ENCODE measurements at places on chromosomes 4 and X. TPM values are rescaled to one million over a fixed set of nuclear protein-coding genes. Genes with fewer than 3 reads are reported as not detected.

RHOXF2B gene
- not detected for total RNA-seq

GRCh38 chrX:30513284-30513683 is 64.3 kb downstream of the TASL start:
- H3K36me3 ChIP-seq: no peaks in the 10 kb centered on the region
- H3K27ac ChIP-seq: no peak overlapping the region
- no peak for DNase-seq
- H3K4me3 ChIP-seq: no peak overlapping the region
- no peaks in the 10 kb centered on the region for H3K4me1 ChIP-seq
- H3K27me3 ChIP-seq: no peaks in the 10 kb centered on the region

DNA sequence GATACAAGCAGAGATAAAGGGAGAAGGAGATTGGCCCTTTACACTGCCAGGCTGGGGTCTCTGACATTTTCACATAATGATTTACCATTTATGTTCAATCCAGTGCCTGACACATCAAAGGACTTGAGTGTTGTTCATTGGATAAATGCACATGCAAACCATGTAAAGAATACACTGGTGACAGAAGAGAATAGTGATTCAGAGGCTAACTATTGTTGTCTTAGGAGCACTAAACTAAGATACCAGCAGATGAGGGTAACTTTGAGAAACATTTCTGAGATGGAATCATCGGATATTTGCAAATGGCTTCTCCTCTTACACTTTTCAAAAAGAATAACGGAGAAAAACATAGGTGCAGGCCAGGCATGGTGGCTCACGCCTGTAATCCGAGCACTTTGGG is 67.3 kb upstream of the HHIP start:
- H3K27me3 ChIP-seq: peaks cover 3% of the 10 kb centered on the region
- H3K27ac ChIP-seq: no peak overlapping the region
- no peaks in the 10 kb centered on the region for H3K4me1 ChIP-seq
- H3K4me3 ChIP-seq: no peak overlapping the region

- H3K4me1 ChIP-seq: no peaks in the 10 kb centered on the region
- H3K27me3 ChIP-seq: no peaks in the 10 kb centered on the region
- H3K27ac ChIP-seq: no peak overlapping the region
- H3K4me3 ChIP-seq: no peak overlapping the region
- DNase-seq: no peak
Measured at GRCh38 chr4:101304916-101305315, 42.4 kb downstream of the PPP3CA start.

DNA sequence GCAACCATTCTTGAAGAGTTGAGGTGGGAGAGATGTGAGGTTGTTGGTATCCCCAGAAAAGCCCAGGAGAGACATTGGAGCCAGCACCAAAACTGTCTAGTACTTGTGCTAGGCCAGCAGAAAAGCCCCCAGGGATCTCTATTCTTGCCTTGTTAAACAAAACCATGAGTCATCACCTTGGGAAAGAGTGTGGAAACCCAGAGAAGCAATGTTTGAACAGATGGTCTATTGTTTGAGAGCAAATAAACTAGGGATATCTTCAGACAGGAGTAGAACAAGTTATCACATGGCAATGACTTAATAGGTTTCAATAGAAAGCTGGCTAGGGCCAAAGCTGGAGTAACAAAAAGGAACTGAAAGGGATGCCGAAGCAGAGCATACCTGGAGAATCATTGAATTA is 195.7 kb upstream of the CASK start:
- DNase-seq: no peak
- peaks cover 10% of the 10 kb centered on the region for H3K27me3 ChIP-seq
- H3K27ac ChIP-seq: no peak overlapping the region
- no peak overlapping the region for H3K4me3 ChIP-seq
- H3K4me1 ChIP-seq: no peaks in the 10 kb centered on the region
- H3K36me3 ChIP-seq: no peaks in the 10 kb centered on the region

DNA sequence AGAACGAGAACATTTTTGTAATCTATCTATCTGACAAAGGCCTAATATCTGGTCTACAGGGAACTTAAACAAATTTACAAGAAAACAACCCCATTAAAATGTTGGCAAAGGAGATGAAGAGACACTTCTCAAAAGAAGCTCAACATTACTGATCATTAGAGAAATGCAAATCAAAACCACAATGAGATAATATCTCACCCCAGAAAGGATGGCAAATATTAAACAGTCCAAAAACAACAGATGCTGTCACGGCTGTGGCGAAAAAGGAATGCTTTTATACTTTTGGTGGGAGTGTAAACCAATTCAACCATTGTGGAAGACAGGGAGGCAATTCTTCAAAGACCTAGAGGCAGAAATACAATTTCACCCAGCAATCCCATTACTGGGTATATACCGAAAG is 2284.8 kb downstream of the ARAP2 start:
- no peak for DNase-seq
- no peak overlapping the region for H3K4me3 ChIP-seq
- no peaks in the 10 kb centered on the region for H3K27me3 ChIP-seq
- H3K36me3 ChIP-seq: no peaks in the 10 kb centered on the region
- H3K4me1 ChIP-seq: no peaks in the 10 kb centered on the region

SH2D1A gene
- total RNA-seq: 1.2 TPM

All from muscle of leg (tissue), 16 donors.